Kidney epithelial cell (primary cell): ENCODE measurements at places on chromosomes 4 and X. TPM values are rescaled to one million over a fixed set of nuclear protein-coding genes. Genes with fewer than 3 reads are reported as not detected.
A peak's percentile ranks its signal among the peaks of the same experiment; 100 is the strongest.

Gene ZDHHC9
- total RNA-seq = 31.6 and 31.7 TPM in 2 replicates

DNA sequence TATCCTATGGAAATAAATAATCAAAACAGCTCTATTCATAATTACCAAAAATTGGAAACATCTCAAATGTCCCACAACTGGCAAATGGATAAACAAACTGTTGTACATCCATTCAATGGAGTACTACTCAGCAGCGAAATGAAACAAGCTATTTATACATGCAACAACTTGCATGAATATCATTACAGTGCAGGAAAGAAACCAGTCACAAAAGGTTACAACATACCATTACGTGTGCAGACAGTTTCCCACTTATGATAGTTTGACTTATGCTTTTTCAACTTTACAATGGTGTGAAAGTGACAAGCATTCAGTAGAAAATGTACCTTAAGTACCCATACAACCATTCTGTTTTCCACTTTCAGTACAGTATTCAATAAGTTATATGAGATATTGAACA is 82.3 kb downstream of the NEK1 start:
- DNase-seq = no peak

- DNase-seq = no peak
Observed at GRCh38 chrX:132623300-132623699, 134.5 kb upstream of the MBNL3 start.

DNA sequence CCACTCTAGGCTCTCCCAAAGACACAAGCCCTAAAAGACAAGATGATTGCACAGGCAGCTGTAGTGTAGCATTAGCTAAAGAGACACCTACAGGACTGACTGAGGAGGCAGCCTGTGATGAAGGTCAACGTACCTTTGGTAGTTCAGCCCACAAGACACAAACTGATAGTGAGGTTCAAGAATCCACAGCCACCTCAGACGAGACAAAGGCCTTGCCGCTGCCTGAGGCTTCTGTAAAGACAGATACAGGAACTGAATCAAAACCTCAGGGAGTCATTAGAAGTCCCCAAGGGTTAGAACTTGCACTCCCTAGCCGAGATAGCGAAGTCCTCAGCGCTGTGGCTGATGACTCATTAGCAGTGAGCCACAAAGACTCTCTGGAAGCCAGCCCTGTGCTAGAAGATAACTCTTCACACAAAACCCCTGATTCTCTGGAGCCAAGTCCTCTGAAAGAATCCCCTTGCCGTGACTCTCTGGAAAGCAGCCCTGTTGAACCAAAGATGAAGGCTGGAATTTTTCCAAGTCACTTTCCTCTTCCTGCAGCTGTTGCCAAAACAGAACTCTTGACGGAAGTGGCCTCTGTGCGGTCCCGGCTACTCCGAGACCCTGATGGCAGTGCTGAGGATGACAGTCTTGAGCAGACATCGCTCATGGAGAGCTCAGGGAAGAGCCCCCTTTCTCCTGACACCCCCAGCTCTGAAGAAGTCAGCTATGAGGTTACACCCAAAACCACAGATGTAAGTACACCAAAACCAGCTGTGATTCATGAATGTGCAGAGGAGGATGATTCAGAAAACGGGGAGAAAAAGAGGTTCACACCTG is 306.3 kb downstream of the ANK2 start:
- peak; percentile 23 for DNase-seq

GRCh38 chrX:27162496-27162895 is 300.6 kb downstream of the PPP4R3C start:
- DNase-seq = no peak

DNA sequence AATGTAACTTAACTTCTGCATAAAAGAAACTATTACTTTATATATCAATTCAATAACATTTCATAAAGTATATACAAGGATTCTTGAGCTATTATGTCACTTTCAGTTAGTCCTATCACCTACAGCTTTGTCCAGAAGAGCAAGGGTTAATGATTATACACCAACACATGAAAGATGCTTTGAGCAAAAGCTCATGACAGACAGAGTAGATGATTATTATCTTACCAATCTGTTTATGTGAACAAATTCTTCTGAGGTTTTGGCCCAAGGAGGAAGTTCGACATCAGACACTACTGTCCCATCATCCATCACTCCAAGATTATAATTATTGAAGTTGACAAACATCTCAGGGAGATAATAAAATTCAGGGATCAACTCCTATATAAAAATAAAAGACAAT is 166.7 kb upstream of the MAB21L2 start:
- no peak for DNase-seq

Gene GBA3
- not detected in 2 replicates for total RNA-seq

DNA sequence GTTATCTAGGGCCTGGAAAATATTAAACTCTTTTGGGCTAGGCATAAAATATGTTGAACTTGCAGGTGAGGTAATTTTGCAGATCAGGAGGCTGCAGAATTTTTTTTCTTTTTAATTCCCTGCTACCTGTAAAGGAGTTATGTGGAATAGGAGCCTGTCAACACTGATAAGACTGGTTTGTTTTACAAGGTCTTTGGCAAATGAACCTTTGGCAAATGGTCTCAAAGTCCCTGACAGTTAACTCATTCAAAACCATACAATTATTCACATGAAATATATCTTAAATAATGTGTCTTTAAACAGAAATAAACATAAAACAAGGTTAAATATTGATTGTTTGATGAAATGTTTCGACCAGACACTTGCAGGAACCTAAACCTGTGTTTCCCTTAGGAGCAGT is 340.2 kb downstream of the GASK1B start:
- DNase-seq = no peak

DNA sequence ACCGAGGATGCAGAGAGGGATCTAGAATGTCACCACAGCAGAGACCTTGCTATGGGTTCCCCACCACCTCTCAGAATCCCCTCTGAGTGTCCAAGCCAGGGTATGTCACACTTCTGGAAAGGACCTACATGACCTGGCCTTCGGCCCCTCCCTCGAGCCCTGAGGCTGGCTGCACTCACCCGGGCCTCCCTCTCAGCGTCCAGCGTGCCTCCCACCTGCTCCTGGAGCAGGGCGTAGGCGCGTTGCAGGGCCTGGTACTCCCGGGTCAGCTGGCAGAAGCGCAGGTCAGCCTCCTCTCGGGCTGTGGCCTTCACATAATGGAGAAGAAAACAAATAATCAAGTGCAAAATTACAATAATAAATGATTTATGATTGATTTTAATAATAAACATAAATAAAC is 43.9 kb upstream of the C4orf50 start:
- DNase-seq = no peak

DNA sequence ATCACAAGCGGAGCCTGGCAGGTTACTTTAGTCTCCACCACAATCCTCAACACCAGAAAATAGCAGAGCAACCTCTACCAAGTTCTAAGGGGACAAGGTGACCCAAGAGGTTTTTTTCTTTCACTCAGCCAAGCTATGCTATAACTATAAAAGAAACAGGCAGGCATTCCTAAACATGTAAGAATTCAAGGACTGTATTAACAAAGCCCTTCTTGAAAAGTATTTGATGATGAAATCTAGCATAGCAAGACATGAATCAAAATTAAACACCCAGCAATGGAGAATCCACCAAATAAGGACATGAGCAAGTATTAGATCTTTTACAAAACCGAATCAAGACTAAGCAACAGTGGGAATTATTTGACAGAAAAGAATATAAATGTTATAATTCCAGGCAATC is 25.7 kb upstream of the C1QTNF7 start:
- DNase-seq = no peak

- DNase-seq = peak; percentile 7
Observed at GRCh38 chr4:176499518-176499917, 179.8 kb downstream of the SPCS3 start.

Gene MAGEE1
- 2.3 and 2.4 TPM in 2 replicates for total RNA-seq

- DNase-seq = no peak
Observed at GRCh38 chr4:22077571-22077970, 129.0 kb upstream of the KCNIP4 start.

- no peak for DNase-seq
Observed at GRCh38 chr4:41728573-41728913, 20.0 kb downstream of the PHOX2B start.

Gene ITM2A
- total RNA-seq = not detected in 2 replicates

Gene CLDN2
- 0.13 TPM in 1 of 2 replicates, not detected in the other for total RNA-seq

- DNase-seq = no peak
Observed at GRCh38 chr4:15521442-15522039, 51.9 kb downstream of the CC2D2A start.

- DNase-seq = no peak
Observed at GRCh38 chr4:3311489-3312171, 18.8 kb downstream of the RGS12 start.

- no peak for DNase-seq
Observed at GRCh38 chrX:138897621-138898492, 186.3 kb upstream of the FGF13 start.

- DNase-seq = peak; percentile 56
Observed at GRCh38 chr4:71607780-71608677, 175.8 kb downstream of the GC start.

DNA sequence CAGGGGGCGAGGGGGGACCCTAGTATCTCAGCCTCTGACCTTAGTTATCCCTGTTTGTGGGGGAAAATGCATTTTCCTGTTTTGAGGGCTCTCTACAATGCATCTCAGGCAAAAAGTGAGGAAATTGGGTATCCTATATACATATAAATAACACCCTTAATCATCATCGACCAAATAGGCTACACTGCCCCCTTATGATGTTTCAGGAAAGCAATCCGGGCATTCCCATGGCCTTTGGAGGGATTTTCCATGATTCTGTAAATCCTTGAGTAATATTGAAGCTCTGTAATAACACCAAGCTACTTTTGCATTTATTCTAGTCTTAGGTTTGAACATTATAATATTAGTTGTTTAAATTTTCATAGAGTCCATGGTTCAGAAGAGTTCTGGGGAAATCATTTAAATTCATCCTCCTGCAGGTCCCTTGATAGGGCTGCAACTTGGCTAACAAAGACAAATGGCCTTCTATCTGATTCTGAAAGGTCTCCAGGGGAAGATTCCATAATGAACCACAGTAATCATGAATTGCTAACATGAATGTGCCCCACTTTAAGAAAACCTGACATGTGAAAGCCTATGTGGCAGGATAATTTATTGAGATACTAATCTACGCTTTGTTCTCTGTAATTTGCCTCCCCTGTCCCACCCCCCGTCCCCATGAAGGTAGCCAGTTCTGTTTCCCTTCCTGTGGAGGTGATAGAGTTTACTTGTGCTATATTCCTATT is 91.5 kb upstream of the SCOC start:
- DNase-seq = no peak

Gene FRMD7
- total RNA-seq = not detected in 2 replicates

GRCh38 chr4:159508917-159509500 is 406.1 kb downstream of the RAPGEF2 start:
- peak; percentile 21 for DNase-seq

GRCh38 chr4:33407496-33407895 is 2687.3 kb downstream of the PCDH7 start:
- DNase-seq = no peak

Gene CLOCK
- 13.0 and 14.4 TPM in 2 replicates for total RNA-seq

Gene GLUD2
- 0.55 and 0.92 TPM in 2 replicates for total RNA-seq

Gene SULT1B1
- not detected in 2 replicates for total RNA-seq

GRCh38 chr4:76470532-76470931 is 35.5 kb downstream of the SHROOM3 start:
- DNase-seq = no peak

Gene NUDT10
- total RNA-seq = 4.5 and 5.8 TPM in 2 replicates

DNA sequence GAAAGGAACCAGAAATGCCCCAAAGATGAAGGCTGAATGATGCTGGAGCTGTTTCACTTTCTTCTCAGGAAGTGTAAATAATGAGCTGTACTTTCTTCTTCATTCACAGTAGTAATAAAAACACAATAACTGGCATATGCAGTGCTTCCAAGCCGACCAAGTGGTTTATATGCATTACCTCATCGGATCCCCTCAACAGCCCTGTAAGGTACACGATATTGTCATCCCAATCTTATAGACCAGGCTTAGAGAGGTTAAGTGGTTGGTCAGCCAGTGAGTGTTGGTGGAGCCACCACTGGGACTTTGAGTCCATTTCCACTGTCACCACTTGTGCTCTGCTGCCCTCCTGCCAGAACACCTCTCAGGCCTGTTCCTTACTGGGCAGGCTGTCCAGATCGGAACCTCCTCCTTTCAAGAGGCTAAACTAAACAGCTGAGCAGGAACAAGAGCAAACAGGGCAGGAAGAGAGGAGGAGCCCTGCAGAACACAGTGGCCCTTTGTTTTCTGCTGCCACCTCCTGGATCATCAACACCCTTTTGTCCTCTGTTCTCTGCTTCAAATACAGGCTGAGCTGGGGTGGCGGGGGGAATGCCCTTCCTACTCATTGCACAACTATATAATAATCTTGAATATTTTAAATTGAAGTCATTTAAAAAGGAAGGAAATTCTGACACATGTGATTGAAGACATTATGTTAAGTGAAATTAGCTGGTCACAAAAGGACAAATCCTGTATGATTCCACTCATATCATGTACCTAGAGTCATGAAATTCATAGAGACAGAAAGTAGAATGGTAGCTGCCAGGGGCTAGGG is 112.5 kb upstream of the ATP6AP2 start:
- DNase-seq = peak; percentile 5

Gene ARHGAP24
- total RNA-seq = 6.5 and 9.6 TPM in 2 replicates

Gene FHIP1A
- 10.0 and 11.5 TPM in 2 replicates for total RNA-seq

Gene NDST3
- total RNA-seq = 0.41 and 0.71 TPM in 2 replicates

Gene RAB33A
- total RNA-seq = 3.2 and 3.6 TPM in 2 replicates

DNA sequence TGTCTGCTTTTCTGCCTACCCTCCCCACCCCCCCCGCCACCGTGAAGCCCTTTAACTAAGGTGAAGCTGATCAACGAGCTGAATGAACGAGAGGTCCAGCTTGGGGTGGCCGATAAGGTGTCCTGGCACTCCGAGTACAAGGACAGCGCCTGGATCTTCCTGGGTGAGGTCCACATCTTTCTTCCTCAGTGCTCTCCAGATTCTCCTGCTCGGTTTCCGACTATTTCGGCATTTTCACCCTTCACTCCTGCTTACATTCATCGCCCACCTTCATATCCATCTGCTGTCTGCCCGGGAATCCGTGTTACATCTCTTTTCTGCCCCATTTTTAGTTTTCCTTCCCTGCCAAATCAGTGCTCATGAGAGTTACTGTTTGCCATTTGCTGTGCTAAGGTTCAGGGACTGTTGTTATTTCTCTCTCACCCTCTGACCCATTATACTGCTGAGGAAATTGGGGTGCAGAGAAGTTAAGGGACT is 459 bp downstream of the RBMX2 start:
- no peak for DNase-seq

- no peak for DNase-seq
Observed at GRCh38 chr4:88240297-88240714, 44.1 kb downstream of the PPM1K start.

DNA sequence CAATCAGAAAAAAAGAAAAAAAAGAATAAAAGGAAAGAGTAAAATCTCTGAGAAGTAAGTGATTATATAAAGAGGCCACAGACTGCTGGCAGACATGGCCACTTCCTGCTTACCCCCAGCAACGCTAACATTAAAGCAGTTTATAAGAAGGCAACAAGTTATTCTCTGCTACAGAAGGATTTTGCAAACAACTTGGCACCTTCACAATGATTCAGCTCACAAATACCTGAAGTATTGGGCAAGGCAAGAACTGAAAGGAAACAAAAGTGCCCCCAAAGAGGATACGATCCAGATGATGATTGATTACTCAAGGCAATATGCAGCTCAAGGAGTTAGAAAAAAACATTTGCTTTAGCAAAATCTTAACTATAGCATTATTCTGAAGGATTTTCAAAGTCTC is 718.8 kb downstream of the KLHL13 start:
- no peak for DNase-seq

Gene TRPC5OS
- not detected in 2 replicates for total RNA-seq
